Endothelial cell of umbilical vein (primary cell): ENCODE measurements at places on chromosomes 4 and X. TPM values are rescaled to one million over a fixed set of nuclear protein-coding genes. Genes with fewer than 3 reads are reported as not detected.

The CSAG3 gene
- not detected in 2 replicates for total RNA-seq

The AVPR2 gene
- not detected in 2 replicates for total RNA-seq

The SLC25A43 gene
- 6.7 and 11.5 TPM in 2 replicates for total RNA-seq

The ATP1B4 gene
- total RNA-seq: not detected in 2 replicates

The MAGEB17 gene
- not detected in 2 replicates for total RNA-seq

The PHF8 gene
- total RNA-seq: 23.2 and 25.5 TPM in 2 replicates

The SYTL5 gene
- total RNA-seq: not detected in 2 replicates

The ZFP92 gene
- total RNA-seq: 1.2 TPM in 2 replicates

The LRCH2 gene
- total RNA-seq: 4.6 and 4.7 TPM in 2 replicates

The CCDC120 gene
- total RNA-seq: 5.7 and 6.4 TPM in 2 replicates

The LNX1 gene
- 1.3 and 1.9 TPM in 2 replicates for total RNA-seq
